ENCODE measurements at places on chromosomes 12 and 14.
A peak's percentile ranks its signal among the peaks of the same experiment; 100 is the strongest.

DNA sequence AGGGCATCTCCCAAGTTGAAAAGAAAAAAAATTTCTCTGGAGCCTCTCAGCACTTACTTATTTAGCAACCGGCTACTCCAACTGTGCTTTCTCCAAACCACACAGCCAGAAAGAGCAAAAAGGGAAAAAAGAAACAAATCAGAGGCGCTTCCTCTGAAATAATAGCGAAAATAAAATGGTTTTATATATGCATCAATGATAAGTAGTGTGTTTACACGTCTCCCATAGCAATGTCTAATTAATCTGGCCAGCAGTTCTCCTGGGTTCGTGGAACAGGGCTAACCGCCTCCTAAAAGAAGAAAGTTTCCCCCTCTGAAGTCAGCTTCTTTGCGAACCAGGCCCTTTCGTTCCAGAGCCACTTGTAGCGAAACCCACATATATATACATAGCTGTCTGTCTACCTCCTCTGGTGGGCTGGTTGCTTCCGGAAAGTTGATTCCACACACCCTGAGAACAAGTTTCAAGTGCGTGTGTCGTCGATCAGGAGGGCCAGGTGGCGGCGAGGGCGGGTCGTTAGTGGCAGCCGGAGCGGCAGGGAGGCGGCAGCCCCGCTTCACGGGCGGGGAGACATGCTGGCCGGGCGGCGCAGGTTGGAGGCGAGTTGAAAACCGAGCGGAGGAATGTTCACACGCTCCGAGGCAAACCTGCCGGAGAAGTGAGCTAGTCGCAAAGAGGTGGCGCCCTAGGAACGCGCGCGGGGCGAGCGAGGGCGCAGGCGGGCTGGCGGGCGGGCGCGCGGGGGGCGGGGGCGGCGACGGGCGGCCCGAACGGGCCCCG is 2.7 kb downstream of the PTHLH start:
- DNase-seq: peak; percentile 67

- DNase-seq: peak; percentile 12
Observed at GRCh38 chr12:69685810-69686209, 13.3 kb downstream of the BEST3 start.

GRCh38 chr12:45273717-45274271 is 57.9 kb downstream of the ANO6 start:
- peak; percentile 96 for DNase-seq

DNA sequence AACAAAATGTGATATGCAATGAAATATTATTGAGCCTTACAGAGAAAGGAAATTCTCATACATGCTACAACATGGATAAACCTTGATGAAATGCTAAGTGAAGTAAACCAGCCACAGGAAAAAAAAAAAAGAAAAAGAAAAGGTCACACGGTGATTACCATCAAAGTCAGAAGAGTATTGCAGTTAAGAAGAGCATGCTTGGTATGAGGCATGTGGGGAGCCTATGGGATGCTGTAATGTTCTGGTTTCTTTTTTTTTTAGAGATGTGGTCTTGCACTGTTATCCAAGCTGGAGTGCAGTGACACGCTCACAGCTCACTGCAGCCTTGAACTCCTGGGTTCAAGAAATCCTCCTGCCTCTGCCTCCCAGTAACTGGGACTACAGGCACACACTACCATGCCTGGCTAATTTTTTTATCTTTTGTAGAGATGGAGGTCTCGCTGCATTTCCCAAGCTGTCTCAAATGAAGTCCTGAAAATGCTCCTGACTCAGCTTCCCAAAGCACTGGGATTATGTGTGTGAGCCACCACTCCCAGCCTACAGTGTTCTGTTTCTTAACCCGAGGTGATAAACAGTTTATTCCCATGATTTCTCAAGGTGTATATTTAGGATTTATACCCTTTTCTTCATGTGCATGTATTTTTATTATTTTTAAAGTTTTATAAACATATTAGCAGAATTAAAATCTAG is 96.2 kb downstream of the SEC23A start:
- no peak for DNase-seq

GRCh38 chr12:62582065-62582366 is 115.4 kb downstream of the MON2 start:
- DNase-seq: no peak

DNA sequence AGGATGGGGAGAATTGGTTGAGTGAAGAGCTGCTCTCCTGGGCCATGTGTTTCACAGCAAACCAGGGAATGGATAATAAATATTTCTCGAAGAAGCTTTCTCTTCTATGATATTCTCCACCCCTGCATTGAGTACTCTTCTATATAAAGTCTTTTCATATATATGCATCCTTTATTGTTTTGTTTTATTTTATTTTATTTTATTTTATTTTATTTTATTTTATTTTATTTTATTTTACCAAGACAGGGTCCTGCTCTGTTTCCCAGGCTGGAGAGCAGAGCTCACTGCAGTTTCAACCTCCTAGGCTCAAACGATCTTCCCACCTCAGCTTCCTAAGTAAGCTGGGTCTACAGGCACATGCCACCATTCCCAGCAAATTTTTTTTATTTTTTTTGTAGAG is 85.8 kb downstream of the SCN8A start:
- no peak for DNase-seq

- DNase-seq: no peak
Observed at GRCh38 chr12:76495556-76495955, 64.0 kb downstream of the OSBPL8 start.

GRCh38 chr12:103975368-103975767 is 9.7 kb downstream of the TDG start:
- no peak for DNase-seq
